ENCODE measurements at places on chromosomes 12 and 14.

DNA sequence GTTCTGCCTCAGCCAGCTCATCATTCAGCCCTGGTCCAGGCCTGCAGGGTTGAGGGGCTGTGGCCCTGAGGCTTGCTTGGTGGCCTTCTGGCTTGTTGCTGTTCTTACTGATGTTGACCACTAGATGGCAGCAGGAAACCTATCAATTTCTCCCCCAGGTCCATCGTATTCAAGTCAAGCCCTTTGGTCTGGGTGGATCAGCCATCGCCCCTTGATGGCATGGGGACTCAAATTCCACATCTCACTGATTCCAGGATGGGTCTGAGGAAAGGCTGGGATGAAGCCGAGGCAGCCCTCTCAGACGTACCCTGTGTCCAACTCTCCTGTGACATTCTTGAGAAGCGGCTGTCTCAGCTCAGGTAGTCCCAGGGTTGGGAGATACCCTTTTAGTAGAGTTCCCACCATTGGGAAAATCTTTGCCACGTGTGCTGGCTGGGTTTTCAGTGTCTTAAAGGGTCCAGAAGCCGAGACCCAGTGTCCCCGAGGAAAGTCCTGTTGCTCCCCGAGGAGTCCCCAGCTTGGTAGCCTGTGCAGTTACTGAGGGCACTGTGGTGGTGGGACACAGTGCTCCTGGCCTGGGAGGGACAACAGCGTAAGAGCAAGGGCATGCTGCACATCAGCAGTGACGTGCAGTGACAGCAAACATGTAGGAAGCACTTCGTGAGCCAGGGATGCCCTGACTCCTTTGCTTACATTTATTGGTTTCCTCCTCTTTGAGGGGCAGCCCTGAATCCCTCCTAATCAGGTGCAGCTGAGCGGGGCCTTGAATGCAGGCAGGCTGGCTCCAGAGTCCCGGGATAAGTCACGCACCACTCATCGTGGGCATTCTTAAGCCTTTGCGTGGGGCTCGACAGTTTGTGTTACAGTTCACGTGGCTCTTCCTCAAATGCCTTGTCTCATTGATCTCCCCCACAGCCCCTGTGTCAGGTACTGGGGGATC, 58.6 kb downstream of the TSPAN9 start:
- DNase-seq = peak; percentile 95

GRCh38 chr12:94100211-94100627, 48.2 kb upstream of the PLXNC1 start:
- DNase-seq = peak; percentile 29

- DNase-seq = peak; percentile 23
These were observed 422.5 kb upstream of the PDE3A start for GRCh38 chr12:19945559-19946435.

- no peak for DNase-seq
These were observed 5.5 kb downstream of the PLEKHG6 start for GRCh38 chr12:6315704-6316597.

- peak; percentile 38 for DNase-seq
These were observed 527.7 kb downstream of the FUT8 start for GRCh38 chr14:65940056-65940735.

DNA sequence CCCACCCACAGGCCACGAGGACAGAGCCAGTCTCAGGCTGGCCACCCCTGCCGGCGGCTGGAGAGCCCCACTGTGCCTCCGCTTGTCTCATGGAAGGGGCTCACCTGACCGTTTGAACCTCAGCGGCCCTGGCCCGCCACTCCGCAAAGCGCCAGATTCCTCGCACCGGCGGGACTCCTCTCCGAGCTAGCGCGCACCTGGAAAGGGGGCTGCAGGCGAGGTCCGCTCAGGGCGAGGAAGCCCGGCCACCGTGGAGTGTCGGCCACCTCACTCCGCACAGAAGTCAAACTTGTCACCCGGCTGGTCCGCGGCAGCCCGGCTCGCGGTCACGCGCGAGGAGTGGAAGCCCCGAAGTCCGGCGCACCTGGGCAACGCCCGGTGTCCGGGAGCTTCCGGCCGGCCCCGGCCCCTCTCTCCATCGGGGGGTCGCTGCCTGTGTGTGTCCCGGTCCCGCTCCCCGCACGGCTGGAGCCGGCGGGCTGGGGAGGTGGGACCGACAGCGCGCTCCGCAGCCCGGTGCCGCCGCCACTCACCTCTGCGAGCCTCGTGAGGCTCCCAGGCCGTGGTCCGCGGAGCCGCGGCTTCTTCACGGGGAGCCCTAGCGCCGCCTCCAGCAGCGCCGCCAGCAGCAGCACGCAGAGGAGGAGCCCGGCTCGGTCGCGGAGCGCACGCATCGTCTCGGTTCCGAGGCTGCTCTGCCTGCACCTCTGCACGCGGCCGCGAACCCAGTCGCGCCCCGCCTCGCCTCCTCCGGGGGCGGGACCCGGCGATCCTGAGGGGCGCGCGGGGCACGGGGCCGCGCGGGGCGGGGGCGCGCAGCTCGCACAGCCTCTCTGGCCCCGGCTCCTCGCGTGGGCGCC, at the start of gene ISM2:
TSS of gene ISM2 (minus strand) at position 697 of the 860 bp plus-strand sequence. CDS start at position 674, 23 bp downstream.
- peak; percentile 74 for DNase-seq

- DNase-seq = no peak
These were observed 88.4 kb downstream of the C12orf75 start for GRCh38 chr12:105418821-105419291.

DNA sequence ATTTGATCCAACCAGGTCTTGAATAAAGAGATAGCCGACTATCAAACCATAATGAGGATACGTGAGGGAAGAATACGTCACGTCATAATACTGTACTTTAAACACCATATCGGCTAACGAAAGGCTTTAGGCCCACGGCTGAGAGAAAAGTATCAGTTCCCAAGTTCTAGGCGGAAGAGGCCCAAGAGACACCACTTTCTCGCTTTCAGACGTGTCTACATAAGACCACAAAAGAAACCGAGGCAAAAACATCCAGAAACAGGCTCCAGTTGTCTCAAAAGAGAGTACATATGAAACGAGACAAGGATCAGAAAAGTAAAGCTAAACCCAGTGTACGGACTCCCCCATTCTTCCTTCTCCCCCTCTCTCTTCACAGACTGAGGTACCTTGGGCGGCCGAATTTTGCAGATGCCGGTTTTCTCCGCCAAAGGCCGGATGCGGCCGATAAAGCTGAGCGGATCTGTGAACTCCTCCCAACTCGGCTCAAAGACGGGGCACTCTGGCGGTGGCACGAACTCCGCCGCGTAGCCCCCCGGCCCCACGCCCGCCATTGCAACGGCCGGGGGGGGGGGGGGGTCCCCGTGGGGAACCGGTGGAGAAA, 479 bp downstream of the KDM5A start:
- DNase-seq = no peak

- DNase-seq = no peak
These were observed 209.7 kb upstream of the ATP2B1 start for GRCh38 chr12:89918172-89918846.

DNA sequence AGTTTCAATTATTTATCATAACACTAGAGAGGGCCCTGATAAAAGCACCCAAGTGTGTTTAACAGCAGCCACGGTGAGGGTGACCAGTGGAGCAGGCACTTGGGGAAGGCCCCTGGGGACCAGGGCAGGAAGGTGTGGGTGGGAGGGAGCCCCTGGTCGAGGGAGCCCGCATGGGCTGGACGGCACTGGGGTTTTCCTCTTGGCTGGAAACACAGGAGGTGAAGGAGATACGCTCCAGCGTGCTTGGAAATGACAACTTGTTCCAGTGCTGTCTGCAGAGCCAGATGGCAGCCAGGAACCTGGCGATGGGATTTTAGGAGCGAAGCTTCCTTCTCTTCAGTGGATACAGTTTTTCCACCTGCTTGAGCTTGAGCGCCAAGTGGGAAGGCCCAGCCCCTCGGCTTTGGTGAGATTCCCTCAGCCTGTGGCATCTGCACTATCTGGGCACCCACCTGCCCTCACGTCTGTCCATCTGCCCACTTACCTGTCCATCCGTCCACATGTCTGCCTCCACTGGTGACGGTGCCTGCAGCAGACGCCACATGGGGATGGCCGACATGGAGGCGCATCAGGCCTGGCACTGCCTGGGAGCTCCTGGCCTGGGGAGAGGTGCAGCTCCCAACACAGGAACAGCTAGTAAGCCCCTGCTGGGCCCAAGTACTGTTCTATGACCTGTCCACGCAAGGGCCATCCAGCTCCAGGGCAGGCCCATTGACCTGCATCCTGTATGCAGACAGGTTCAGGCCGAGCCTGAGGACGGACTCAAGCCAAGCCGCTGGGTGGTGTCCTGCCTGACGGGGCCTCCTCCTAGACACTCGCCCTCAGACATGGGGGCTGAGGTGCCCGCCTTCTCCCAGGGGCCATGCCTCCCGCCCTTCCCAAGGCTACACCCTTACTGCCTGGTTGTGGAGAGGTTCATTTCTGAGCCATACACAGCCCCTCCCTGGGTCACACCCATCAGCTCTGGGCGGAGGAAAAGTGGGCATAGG, 192.2 kb upstream of the C14orf180 start:
- no peak for DNase-seq

DNA sequence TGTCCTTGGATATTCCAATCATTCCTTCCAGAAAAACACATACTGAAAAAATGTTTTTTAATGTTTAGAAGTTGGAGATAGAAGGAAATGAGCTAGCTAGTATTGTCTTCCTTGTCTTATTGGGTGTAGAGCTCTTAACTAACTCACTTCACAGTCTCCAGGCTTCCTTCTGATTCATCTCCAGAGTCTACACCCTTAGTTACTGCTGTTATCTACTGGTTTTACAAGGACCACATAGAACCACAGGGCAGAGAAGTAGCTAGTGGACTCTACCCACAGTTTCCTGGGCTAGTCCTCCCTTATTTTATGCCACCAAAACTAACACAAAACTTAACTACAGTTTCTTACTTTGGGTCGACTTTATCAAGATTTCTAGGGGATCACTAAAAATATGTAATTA, 31.0 kb upstream of the DHRS4 start:
- no peak for DNase-seq

DNA sequence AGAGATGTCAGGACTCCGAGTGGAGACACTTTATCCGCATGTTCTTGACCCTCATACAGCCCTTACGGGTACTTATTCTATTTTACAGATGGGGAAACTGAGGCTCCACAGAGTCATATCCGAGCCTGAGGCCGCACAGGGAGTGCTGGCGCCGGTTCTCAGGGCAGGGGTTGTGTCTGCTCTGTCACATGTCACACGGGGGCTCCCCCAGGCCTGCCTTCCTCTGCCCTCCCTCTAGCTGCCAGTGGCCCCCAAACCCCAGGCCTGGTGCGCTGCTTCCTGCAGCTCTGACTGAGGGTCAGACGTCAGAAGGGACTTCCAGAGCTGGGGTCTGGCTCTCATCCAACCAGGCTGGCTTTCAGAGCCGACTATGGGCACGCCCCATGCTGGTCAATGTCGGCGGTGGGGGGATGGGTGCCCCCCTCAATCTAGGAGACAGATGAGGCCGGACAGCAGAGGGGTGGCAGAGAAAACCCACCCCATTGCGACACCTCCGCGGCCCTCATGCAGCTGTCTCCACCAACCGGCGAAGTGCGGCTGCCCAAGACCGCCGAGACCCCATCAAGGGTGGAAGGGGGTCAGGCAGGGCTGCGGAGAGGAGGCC, 811 bp upstream of the INF2 start:
- no peak for DNase-seq

GRCh38 chr12:46702581-46703344, 123.0 kb downstream of the SLC38A4 start:
- DNase-seq = peak; percentile 35

DNA sequence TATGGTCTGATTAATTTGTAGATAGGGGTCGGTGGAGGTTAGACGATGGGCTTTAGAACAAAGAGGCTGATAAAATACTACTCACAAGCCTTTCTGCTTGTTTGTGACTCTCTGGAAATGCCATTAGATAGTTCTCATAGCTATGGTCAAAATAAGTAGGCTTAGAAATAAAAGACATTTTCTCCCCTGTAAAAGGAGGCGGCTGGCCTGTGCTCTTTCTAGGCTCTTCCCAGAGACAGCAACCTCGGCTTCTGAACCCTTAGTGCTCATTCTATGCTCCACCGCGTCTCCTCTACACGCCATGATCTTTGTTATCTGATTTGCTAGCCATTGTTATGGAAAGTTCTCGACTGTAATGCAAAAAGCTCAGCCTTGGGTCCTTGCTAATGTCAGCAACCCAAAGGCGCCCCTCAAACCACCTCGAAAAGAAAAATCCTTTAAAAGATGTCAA, 64.5 kb downstream of the CRADD start:
- DNase-seq = no peak

- no peak for DNase-seq
These were observed 11.3 kb upstream of the USP15 start for GRCh38 chr12:62248873-62249272.

- DNase-seq = no peak
These were observed 5.5 kb upstream of the SELPLG start for GRCh38 chr12:108638997-108639822.

DNA sequence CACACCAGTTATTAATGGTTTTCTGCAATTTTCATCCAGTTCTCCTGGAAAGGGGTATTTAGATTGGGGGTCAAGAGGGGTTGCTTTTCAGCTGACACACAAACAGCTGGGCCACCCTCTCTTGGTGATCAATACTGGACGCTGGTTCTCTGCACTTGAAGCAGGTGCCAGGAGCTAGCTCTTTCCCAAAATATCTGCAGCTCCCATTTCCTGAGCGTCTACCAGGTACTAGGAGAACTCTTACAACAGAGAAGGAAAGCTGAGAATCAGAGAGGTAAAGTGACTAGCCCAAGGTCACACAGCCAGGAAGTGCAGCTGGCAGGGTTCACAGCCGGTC, 1.2 kb downstream of the TESC start:
- DNase-seq = no peak

DNA sequence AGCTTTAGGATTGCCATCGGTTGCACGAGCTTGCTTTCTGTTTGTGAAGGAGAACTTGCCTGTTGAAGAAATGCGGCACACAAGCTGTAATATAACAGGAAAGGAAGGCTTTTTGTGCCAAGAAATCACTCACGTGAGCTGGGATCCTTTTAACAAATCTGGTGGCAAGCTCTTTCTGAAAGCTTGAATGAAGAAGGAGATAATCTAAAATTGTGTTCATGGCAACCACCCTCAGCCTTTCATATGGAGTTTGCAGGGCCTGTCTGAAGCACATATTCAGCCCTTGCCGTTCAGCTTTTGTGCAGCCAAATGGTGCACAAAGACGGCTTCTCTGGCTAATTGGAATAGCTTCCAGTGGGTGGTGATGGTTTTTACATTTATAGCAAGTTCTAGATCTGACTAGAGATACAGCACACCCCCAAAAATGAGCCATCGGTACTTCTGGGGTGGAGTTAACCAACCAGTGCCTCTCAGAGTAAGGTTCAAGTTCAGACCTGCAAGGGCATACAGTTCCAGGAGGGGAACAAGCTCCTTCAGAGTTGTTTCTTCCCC, 107.4 kb downstream of the AEBP2 start:
- no peak for DNase-seq
